ENCODE measurements at places on chromosomes 7 and 10. TPM values are rescaled to one million over a fixed set of nuclear protein-coding genes. Genes with fewer than 3 reads are reported as not detected.

- no peaks in the 10 kb centered on the region for H3K27me3 ChIP-seq
- DNase-seq = no peak
- no peak overlapping the region for H3K4me3 ChIP-seq
- H3K4me1 ChIP-seq = peaks cover 13% of the 10 kb centered on the region
- H3K36me3 ChIP-seq = no peaks in the 10 kb centered on the region
These were observed 251.5 kb downstream of the DOCK4 start for GRCh38 chr7:111954474-111955381.

GRCh38 chr10:9160275-9160674, 1105.8 kb downstream of the GATA3 start:
- H3K4me1 ChIP-seq = no peaks in the 10 kb centered on the region
- no peaks in the 10 kb centered on the region for H3K36me3 ChIP-seq
- H3K27me3 ChIP-seq = no peaks in the 10 kb centered on the region
- no peak for DNase-seq
- no peak overlapping the region for H3K27ac ChIP-seq
- no peak overlapping the region for H3K4me3 ChIP-seq

Gene NSUN6
- total RNA-seq = 2.4 TPM

DNA sequence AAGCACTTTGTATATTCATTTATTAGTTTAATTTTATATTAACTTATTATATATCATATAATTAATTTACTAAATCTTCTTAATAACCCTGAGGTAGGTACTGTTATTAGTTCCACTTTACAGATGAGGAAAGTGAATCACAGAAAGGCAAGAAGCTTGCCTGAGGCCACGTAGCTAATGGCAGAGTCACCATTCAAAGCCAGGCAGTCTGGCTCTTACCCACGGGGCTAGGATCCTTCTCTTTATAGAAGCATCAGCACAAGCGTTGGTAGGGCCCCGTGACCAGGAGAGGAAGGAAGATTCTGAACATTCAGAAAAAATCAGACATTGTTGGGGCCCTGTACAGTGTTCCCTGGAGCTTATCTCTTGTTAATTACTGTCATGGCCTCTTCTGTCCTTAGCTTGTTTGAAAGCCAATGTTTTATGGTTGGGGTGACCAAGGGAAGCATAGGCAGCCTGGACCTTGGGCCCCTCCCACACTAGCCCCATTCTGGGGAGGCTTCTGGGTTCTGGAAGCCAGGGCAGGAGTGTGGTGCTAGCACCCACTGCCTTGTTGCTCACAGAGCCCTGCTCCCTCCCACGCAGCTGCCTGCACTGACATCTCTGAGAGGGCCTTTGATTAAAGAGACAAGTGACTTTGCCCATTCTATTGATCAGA, 31.1 kb upstream of the SLF2 start:
- H3K4me1 ChIP-seq = no peaks in the 10 kb centered on the region
- no peak overlapping the region for H3K27ac ChIP-seq
- no peak overlapping the region for H3K4me3 ChIP-seq
- no peaks in the 10 kb centered on the region for H3K36me3 ChIP-seq

GRCh38 chr7:39392151-39392550, 174.1 kb upstream of the YAE1 start:
- H3K36me3 ChIP-seq = no peaks in the 10 kb centered on the region
- DNase-seq = no peak

Gene SH3PXD2A
- 6.2 TPM for total RNA-seq

GRCh38 chr10:132489053-132489703, 48.4 kb upstream of the INPP5A start:
- H3K27me3 ChIP-seq = no peaks in the 10 kb centered on the region
- DNase-seq = peak; percentile 9
- no peaks in the 10 kb centered on the region for H3K4me1 ChIP-seq

DNA sequence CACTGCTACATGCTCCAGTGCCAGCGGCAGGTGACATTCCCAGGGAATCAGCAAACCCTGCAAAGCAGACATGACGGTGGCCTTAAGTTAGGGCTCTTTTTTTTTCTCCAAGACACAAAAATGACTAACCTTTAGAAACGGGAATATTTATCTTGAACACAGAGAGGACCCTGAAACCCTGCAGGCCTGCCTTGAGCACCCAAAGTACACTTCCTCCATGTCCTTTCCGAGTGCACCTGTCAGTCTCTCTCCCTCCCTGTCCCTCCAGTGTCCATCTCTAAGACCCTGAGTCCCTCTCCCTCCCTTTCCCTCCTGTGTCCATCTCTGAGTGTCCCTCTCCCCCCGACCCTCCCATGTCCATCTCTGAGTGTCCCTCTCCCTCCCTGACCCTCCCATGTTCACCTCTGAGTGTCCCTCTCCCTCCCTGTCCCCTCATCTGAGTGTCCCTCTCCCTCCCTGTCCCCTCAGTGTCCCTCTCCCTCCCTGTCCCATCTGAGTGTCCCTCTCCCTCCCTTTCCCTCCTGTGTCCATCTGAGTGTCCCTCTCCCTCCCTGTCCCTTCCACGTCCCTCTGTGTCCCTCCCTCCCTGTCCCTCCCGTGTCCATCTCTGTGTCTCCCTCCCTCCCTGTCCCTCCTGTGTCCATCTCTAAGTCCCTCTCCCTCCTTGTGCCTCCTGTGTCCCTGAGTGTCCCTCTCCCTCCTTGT, 51.2 kb upstream of the CAMK2B start:
- no peak for DNase-seq
- H3K27me3 ChIP-seq = no peaks in the 10 kb centered on the region
- H3K4me3 ChIP-seq = no peak overlapping the region

DNA sequence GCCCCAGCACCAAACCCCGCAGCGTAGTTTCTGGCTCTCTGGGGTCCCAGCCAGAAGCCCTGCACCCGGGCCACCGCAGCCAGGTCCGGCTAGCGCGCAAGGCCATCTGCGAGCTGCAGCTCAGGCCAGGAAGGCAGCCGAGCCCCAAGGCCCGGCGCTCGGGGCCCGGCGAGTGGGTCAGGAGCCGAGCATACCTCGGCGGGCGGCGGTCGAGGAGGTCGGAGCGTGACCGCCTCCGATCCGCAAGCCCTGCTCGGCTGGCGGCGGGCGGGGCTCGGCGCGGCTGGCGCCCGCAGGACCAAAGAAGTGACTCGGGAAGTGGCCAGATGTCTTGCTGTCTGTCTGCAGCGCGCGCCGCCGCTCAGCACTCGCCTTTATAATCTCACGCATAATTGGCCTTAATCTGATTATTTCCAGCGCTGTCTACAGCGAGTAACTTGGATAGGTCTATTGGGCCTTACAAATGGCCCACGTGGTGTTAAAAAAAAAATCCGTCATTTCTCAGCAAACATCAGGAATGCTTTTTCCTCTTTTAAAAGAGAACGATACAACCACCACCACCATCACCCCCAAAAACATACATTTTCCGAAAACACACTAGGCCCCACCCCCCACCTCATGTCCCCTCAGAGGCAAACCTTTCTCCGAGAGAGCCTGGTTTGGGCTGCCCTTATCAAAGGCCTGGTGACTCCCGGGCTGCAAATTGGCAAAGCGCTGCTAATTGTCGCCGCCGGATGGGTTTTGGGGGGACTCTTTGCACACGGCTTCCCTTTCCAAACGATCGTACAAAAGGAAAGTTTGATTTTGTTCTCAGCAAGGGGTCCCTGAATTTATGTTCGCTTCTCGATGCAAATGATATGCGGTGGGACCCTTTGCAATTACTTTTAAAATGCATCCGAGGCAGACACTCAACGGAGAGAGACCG, at the start of gene DRGX:
Gene DRGX (minus strand): TSS at position 349 of the 925 bp plus-strand sequence. CDS start 649 bp downstream, outside the sequence.
- H3K4me3 ChIP-seq = no peak within 1 kb of the TSS
- H3K27me3 ChIP-seq = peaks cover 86% of the 10 kb centered on the region
- H3K36me3 ChIP-seq = no peaks in the 10 kb centered on the region
- no peak within 1 kb of the TSS for H3K27ac ChIP-seq
- no peak for DNase-seq

DNA sequence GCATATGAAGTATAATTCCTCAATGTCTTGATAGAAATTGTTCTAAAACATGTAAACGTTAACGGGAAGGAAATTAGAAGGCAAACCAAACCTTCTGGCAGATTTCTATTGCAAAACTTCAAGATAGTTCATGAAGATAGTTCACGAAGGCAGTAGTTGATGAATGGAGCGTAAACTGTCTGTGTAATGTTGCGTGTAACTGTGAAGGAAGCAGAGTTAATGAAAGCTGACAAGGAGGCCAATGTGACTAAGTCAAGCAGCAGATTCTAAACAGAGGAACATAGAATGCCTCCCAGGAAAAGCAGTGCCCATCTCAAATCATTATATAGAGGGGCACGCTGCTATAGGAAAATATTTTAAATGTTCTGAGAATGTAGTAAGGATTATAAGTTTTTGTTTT, 659.7 kb upstream of the IGFBP3 start:
- H3K4me1 ChIP-seq = no peaks in the 10 kb centered on the region
- no peaks in the 10 kb centered on the region for H3K36me3 ChIP-seq
- no peak for DNase-seq

DNA sequence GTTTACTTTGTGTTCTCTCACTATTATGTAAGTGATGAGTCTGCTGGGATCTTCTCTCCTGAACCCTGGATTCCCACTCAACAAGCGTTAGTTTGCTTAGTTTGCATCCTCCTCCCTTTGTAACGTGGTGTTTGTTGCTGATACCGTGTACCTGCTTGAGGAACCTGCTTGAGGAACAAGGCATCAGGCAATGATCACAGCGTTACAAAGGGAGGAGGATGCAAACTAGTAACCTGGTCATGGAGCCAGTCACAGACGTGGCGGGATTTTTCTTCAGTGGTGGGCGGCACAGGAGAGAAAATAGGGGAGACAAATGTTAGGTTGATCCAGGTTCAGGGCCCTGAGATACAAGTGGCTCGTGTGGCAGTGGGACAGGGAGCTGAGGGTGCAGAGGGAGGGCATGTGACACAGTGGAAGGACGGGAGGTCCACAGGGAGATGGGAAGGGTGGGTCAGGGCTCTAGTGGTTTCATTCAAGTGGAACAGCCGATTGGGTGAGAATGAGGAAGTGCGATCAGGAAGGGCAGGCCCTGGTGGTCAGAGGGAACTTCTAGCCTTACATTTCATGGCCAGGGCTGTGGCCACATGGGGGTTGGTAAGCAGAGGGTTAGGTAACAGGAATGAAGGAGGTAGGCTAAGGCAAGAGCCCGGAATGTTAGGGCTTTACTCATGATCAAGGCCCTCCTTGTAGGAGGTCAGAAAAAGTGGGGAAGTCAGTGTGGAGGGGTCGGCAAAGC, 38.0 kb downstream of the SNX10 start:
- H3K36me3 ChIP-seq = no peaks in the 10 kb centered on the region
- H3K27ac ChIP-seq = no peak overlapping the region
- no peaks in the 10 kb centered on the region for H3K4me1 ChIP-seq
- no peak overlapping the region for H3K4me3 ChIP-seq
- DNase-seq = peak; percentile 8

GRCh38 chr10:132714096-132714985, 71.6 kb downstream of the NKX6-2 start:
- H3K4me3 ChIP-seq = no peak overlapping the region
- no peaks in the 10 kb centered on the region for H3K27me3 ChIP-seq
- no peak overlapping the region for H3K27ac ChIP-seq
- no peaks in the 10 kb centered on the region for H3K4me1 ChIP-seq
- no peaks in the 10 kb centered on the region for H3K36me3 ChIP-seq

GRCh38 chr7:123939784-123940183, 14.7 kb downstream of the SPAM1 start:
- DNase-seq = no peak
- H3K4me1 ChIP-seq = no peaks in the 10 kb centered on the region
- H3K27ac ChIP-seq = no peak overlapping the region
- H3K36me3 ChIP-seq = no peaks in the 10 kb centered on the region
- no peak overlapping the region for H3K4me3 ChIP-seq

DNA sequence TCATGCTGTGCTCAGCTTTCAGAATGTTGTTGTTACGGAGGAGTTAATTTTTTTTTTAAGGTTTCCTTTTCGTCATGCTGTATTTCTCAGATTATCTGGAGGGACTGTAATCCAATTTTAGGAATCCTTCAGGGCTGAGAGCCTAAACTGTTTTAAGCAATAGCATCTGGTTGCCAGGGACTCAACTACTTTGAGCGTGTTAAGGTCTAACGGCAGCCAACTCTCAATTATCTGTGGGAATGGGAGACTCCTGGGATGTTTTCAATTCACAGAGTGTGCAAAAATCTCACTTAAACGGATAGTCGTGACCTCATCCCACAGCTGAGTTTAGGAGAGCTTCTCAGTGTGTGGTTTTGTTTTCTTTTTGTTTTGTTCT, 291.7 kb downstream of the AUTS2 start:
- H3K4me1 ChIP-seq = no peaks in the 10 kb centered on the region
- H3K27ac ChIP-seq = no peak overlapping the region
- no peaks in the 10 kb centered on the region for H3K36me3 ChIP-seq
- DNase-seq = no peak
- H3K27me3 ChIP-seq = no peaks in the 10 kb centered on the region

DNA sequence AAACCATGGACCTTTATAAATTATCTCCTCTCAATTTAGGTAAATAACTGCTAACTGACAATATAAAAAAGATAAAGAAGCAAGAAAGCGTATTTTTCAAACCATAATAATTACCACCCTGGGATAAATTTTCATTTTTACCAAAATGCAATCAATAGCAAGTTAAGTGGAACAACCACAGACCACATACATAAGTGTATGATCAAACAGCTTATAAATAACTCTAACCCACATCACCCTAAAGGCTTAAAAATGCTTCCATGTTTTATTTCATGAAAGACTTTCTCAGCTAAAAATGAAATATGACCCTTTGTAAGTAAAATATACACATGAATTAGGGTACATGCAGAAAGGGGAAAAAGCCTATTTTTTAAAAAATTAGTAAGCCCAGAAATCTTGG, 156.5 kb downstream of the SGMS1 start:
- no peak for DNase-seq
- H3K27me3 ChIP-seq = no peaks in the 10 kb centered on the region
- peaks cover 56% of the 10 kb centered on the region for H3K4me1 ChIP-seq
- H3K36me3 ChIP-seq = no peaks in the 10 kb centered on the region
- no peak overlapping the region for H3K27ac ChIP-seq

Gene CALU
- total RNA-seq = 113 TPM

GRCh38 chr10:33828592-33828991, 494.1 kb upstream of the NRP1 start:
- DNase-seq = no peak
- no peaks in the 10 kb centered on the region for H3K27me3 ChIP-seq
- H3K4me1 ChIP-seq = no peaks in the 10 kb centered on the region

DNA sequence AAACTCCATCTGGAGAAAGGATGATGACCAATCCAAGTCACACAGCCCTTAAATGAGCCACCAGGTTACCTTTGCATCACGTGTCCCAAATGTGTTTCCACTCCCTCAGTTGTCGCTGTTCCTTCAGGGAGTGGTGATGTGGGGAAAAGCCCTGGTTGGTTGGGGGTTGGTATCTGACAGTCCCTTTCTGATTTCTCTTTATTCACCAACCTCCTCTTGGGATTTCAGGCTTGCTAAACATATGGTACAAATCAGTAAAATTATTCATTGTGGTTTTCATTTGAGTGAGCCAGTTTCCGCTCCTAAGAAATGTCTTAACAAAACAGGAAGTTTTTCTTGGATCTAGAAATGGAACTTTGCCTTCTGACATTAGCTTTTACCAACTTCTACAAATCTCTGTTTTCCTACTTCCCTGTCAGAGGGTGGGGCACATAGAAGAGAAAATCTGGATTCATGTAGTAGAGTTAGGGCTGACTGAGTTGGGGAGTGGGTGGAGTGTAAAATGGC, 40.0 kb upstream of the KMT2E start:
- peaks cover 42% of the 10 kb centered on the region for H3K4me1 ChIP-seq
- no peaks in the 10 kb centered on the region for H3K36me3 ChIP-seq
- no peak overlapping the region for H3K4me3 ChIP-seq
- peak overlapping the region; percentile 64 for H3K27ac ChIP-seq
- H3K27me3 ChIP-seq = no peaks in the 10 kb centered on the region
- no peak for DNase-seq

- H3K36me3 ChIP-seq = no peaks in the 10 kb centered on the region
- H3K27me3 ChIP-seq = no peaks in the 10 kb centered on the region
- H3K27ac ChIP-seq = peak overlapping the region; percentile 100
These were observed 5.4 kb downstream of the TNRC18 start for GRCh38 chr7:5418285-5418582.

- no peak overlapping the region for H3K27ac ChIP-seq
- H3K4me3 ChIP-seq = no peak overlapping the region
- no peaks in the 10 kb centered on the region for H3K27me3 ChIP-seq
- no peaks in the 10 kb centered on the region for H3K4me1 ChIP-seq
These were observed 150.8 kb upstream of the TMEM229A start for GRCh38 chr7:124183649-124184048.

Gene PCLO
- total RNA-seq = 0.05 TPM

Measured in gastrocnemius medialis (tissue), 4 donors.